HepG2 (cell line): ENCODE measurements at places on chromosomes 4 and X. TPM values are rescaled to one million over a fixed set of nuclear protein-coding genes. Genes with fewer than 3 reads are reported as not detected.

FHDC1 gene
- 0.15 and 0.21 TPM in 2 replicates for polyA plus RNA-seq

XPNPEP2 gene
- polyA plus RNA-seq: 1.8 and 3.8 TPM in 2 replicates

DNA sequence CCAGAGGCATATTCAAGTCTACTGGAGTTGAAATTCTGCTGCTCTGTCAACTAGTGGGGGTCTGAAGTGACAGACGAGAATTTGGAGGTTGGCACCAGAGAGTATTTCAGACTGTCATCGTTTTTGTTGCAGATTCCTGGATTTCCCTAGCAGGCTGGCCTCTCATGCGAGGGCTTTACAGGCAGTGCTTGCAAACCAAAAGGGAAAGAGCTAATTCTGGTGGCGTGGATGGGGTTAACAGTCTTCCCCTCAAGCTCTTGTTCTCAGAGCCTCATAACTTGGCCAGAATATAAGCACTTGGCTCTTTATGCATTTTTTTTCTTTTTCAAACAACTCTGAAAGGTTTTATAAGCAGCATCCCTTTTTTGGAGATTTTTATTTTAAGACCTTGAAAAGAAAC is at the start of gene SPARCL1:
Gene SPARCL1, minus strand, starts transcription at position 190 of the 400 bp plus-strand sequence. CDS start 29,802 bp downstream, outside the sequence.
- no peaks in the 10 kb centered on the region for H3K36me3 ChIP-seq
- no peak within 1 kb of the TSS for H3K27ac ChIP-seq
- no peaks in the 10 kb centered on the region for H3K4me1 ChIP-seq
- no peak within 1 kb of the TSS for H3K4me3 ChIP-seq

GRCh38 chr4:120733968-120734367 is 188.6 kb downstream of the PRDM5 start:
- no peaks in the 10 kb centered on the region for H3K36me3 ChIP-seq
- no peaks in the 10 kb centered on the region for H3K27me3 ChIP-seq
- no peak overlapping the region for H3K27ac ChIP-seq
